Type B pancreatic cell (in vitro differentiated cells): ENCODE measurements at places on chromosomes 5 and 9.

GRCh38 chr9:111050819-111051218 is 12.5 kb upstream of the LPAR1 start:
- DNase-seq: no peak

GRCh38 chr9:111836311-111836710 is 41.6 kb upstream of the SHOC1 start:
- DNase-seq: no peak

GRCh38 chr9:34783951-34784487 is 74.1 kb upstream of the CCL21 start:
- DNase-seq: no peak

DNA sequence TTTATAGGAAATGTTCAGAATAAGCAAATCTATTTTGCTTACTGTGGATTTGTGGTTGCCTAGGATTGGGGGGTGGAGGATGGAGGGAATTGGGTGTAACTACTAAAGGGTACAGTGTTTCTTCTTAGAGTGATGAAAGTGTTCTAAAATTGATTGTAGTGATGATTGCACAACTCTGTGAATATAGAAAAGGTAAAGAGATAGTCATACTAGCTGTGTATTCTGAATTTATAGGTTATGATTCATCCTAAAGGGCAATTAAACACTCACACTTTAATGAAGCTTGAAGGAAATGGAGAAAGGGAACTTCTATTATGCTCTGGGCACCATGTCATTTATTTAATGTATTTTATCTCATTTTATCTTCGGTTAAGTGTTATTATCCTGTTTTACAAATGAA is 9.9 kb downstream of the TXNDC8 start:
- no peak for DNase-seq

DNA sequence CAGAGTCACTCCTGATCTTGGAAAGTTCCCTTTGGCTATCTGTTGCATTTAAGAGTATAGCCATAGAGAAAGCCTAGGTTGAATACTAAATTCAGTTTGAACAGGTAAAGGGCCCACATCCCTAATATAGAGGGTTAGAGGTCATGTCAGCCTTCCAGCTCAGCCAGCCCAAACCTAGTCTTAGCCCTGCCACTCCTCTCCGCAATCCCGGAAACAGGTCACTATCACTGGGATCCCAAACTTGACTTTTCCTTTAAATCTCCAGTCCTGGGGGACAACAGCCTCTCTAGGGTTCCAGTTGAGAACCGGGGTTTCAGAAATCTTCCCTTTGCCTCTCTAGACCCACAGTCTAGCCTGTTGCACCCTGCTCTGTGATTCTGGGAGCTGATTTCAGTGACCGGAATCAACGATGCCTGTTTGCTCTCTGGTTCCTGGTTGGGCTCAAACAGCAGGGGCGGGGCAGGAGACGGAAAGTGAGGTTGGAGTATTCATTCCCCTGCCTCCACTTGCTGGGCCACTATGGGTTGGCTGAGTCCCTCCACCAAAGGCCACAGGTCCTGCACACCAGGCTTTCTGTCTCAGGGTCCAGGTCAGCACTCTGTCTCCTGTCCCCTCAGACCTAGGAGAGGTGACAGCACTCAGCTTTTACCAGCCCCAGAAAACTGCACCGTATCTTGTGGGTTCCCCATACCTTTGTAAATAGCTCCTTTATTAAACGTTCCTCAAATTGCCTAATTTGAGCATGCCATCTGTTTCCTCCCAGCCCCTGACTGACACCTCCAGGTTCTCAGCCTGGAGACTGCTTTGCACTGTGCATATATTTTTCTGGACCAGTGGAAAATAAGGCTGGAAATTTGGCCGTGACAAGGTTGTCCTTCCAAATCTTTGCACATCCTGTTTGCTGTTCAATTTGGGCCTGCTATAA is 23.8 kb upstream of the CPEB4 start:
- DNase-seq: no peak

- DNase-seq: no peak
Measured at GRCh38 chr9:26033336-26033735, 355.1 kb upstream of the TUSC1 start.

GRCh38 chr9:101429736-101430135 is 5.8 kb downstream of the ALDOB start:
- no peak for DNase-seq

GRCh38 chr5:147509041-147509709 is 693 bp downstream of the DPYSL3 start:
- peak; percentile 73 for DNase-seq

GRCh38 chr5:39399135-39400036 is 25.4 kb downstream of the DAB2 start:
- no peak for DNase-seq

DNA sequence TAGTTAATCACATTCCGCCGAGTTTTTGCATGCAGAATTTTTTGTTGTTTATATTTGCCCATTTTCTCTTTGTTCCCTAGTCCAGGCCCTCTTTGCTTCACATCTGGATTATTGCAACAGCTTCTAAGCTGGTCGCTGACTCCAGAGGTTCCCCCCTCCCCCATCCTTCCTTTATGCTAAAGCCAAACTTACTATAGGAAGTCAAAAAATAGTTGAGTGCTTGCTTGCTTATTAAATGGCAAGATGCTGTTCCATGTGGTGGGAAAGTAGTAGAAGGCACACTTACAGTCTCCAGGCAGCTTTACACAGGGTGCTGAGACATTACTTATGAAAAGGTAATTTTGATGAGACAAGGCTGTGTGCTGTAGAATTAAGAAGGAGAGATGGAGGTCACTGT is 1.3 kb downstream of the ZBTB34 start:
- no peak for DNase-seq

DNA sequence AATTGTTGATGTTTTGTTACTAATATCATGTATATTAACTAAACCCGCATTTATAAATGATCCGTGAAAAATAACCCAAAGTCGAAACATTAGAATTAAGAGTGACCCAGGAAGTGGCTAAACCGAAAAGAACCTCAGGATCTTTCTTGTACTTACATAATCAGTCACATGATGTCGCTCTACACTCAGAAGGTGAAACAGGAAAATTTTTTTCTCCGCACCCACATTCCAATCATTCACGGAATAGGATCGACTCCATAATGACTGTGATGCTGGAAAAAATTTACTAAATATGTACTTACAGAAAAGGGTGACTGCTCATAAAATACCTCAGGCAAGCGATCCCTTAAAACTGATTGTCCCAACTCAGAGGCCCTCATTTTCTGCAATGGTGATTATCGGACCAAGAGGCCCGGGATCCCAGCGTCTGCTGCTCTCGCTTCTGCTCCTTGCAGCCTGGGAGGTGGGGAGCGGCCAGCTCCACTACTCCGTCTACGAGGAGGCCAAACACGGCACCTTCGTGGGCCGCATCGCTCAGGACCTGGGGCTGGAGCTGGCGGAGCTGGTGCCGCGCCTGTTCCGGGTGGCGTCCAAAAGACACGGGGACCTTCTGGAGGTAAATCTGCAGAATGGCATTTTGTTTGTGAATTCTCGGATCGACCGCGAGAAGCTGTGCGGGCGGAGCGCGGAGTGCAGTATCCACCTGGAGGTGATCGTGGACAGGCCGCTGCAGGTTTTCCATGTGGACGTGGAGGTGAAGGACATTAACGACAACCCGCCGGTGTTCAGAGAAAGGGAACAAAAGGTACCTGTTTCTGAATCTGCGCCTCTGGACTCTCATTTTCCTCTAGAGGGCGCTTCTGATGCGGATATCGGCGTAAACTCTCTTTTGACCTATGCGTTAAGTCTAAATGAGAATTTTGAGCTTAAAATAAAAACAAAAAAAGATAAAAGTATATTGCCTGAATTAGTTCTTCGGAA is at the start of gene PCDHA12:
TSS of gene PCDHA12 (plus strand) at position 224 of the 981 bp plus-strand sequence. CDS start at position 389, 165 bp downstream.
- no peak for DNase-seq

- no peak for DNase-seq
Measured at GRCh38 chr5:13601112-13601511, 343.4 kb downstream of the DNAH5 start.

- no peak for DNase-seq
Measured at GRCh38 chr9:84821431-84821830, 151.9 kb downstream of the NTRK2 start.

GRCh38 chr5:172887692-172888091 is 53.6 kb downstream of the ERGIC1 start:
- DNase-seq: no peak

- DNase-seq: no peak
Measured at GRCh38 chr5:58258984-58259684, 200.8 kb downstream of the PLK2 start.

DNA sequence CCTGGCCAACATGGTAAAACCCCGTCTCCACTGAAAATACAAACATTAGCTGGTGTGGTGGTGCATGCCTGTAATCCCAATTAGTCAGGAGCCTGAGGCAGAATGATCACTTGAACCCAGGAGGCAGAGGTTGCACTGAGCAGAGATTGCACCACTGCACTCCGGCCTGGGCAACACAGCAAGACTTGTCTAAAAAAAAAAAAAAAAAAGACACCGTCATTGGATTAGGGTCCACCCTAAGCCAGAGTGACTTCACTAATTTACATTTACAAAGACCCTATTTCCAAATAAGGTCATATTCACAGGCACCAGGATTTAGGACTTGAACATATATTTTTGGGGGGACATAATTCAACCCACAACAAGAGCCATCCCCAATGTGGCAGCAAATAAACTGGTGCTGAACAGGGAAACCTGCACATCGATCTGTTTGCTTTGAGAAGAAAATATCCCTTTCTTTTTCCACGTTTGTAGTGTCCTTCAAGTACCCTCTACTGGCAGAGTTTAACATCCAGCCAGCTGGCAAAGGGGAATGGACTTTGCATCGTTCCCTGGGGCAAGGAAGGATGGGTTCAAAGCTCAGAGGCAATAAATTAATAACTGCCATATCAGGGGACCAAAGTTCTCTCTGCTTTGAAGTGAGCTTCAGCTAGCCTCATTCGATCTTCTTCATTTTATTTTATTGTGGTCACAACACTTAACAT is 3.7 kb upstream of the DNAJC25 start:
- DNase-seq: no peak

DNA sequence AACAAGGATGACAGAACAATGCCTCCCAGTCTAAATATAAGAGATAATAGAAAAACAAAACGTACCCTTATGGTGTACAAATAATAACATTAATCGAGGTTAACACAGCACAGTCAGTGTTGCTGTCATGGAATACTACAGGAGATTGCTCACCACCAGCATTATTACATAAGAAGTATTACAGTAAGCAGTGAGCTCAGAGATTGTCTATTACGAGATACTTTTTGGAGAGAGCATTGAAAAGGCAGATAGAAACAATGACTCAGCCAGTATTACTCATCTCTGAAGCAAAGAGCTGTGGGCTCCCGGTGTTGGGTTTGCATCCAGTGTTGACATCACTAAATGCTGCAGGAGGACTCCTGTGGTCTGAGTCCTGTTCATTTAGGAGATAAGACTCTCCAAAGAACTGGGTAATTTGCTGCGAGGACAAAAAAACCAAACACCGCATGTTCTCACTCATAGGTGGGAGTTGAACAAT is 191.9 kb upstream of the SEMA6A start:
- DNase-seq: no peak

GRCh38 chr5:83474991-83475390 is 3.4 kb downstream of the VCAN start:
- no peak for DNase-seq

- DNase-seq: no peak
Measured at GRCh38 chr5:77990020-77990419, 213.9 kb upstream of the TBCA start.

GRCh38 chr5:126365446-126366198 is 57.6 kb upstream of the GRAMD2B start:
- DNase-seq: no peak

DNA sequence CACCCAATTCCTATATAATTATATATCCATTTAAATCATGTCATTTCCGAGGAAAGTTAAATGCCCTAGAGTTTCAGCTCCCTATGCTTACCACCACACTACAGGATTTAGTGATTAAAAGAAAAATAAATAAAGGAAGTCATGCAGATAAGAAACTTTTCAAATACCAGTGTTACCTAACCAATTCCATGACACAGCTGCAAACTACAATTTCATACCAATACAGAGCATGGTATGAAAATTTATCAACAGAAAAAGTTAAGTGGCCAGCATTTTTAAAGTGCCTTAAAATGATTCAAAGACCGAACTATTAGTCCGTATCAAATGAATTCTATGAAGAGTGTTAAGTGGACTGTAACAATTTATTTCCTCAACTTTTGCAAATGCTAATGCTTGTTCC is 35.9 kb downstream of the CEP120 start:
- DNase-seq: no peak

- no peak for DNase-seq
Measured at GRCh38 chr9:91426123-91426745, 2.6 kb upstream of the NFIL3 start.

- no peak for DNase-seq
Measured at GRCh38 chr5:58818465-58818864, 235.6 kb downstream of the RAB3C start.

- no peak for DNase-seq
Measured at GRCh38 chr5:93607367-93608258, 24.6 kb downstream of the NR2F1 start.

DNA sequence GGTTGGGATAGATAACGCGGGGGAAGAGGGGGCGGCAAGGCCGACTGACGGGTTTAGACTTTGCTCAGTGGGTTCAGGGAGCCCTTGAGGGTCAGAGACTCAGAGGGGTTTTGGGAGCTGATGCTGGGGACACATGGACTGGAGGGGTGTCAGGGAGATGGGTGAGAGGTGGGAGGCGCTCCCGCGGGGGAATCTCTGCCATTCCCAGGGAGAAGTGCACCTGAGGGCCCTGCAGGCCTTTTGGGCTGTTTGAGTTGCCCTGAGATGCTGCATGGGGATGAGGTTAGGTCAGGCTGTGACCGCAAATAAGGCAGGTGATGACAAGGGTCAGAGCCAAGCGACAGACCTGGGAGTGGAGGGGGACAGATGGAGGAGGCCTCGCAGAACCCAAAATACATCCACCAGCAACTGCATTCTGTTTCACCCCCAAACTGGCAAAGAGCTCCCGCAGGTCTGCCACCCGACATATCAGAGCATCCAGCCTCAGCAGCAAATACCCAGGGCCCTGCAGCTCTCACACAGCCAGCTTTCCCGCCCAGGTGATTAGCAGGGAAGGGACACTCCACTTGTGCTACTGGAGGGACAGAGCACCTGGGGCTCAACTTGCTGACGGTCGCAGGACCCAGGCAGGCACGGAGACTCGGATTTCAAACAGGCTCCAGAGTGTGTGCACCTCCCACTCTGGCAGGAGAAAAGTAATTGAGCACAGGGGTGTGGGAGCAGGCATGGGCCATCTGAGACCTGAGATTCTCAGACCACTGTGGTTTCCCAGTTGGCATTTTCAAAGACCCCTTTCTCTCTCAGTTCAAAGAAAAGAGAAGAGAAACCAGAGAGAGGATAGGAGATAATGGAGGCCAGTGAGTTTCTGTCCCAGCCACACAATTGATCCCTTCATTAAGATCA is 26.4 kb downstream of the TMOD1 start:
- DNase-seq: no peak

- no peak for DNase-seq
Measured at GRCh38 chr5:127697894-127698600, 5.1 kb upstream of the CCDC192 start.

DNA sequence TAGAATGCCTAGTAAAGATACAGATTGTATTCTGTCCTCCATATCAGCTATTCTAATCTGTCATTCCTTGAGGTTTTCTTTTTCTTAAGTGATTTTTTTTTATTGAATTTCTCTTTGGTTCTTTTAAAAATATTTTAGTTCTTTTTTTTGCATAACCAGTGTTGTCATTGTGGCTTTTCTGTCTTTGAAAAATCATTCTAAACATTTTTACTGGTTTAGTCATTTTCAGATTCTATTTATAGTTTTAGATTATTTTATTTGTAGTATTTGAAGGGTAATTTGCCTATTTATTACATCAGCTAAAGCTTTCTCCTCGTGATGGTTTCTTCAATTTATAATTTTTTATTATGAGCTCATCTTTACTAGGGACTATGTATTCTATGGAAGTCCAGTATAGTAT is 78.1 kb downstream of the NDUFAF2 start:
- no peak for DNase-seq
